Activated CD4-positive, alpha-beta T cell treated with anti-CD3 and anti-CD28 coated beads for 48 hours (primary cell): ENCODE measurements at places on chromosomes 5 and 9.

DNA sequence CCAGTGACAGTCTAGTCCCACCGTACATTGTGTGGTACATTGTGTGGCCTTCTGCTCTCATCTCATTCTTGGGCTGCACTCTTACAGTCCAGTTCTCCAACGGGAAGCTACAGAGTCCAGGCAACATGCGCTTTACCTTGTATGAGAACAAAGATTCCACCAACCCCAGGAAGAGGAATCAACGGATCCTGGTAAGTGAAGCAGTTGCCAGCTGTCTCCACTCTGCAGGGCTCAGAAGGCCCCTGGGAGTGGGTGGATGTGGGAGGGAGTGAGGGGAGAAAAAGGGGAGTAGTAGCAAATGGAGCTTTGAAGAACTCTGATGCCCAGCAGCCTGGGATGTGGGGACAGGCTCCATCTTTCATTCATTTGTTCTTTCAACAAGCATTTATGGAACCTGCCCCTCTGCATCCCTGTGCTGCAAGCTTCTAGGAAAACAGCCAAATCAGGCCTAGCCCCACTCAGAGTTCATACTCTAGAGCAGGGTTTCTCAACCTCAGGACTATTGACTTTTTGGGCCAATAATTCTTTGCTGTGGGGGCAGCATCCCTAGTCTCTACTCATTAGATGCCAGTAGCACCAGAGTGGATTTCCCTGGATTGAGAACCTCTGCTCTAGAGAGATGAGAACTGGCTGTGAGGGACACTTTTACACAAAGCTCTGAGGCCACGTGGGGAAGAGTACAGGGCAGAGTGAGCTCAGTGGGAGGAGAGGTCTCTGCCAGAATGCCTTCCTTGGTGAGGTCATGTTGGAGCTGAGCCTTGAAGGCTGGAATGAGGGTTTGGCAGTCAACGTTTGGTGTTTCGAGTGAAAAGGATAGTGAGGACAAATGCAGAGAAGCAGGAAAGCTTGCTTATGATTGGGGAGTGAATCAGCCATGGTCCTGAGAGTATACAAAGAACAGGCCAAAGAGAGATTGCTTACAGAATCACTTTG is 1.1 kb downstream of the POLR1E start:
- DNase-seq, result no peak

GRCh38 chr9:72984991-72985390 is 32.1 kb upstream of the ALDH1A1 start:
- no peak for DNase-seq

- DNase-seq, result no peak
Measured at GRCh38 chr5:113119246-113119924, 142.8 kb downstream of the DCP2 start.

GRCh38 chr9:7974335-7974960 is 174.9 kb upstream of the DMAC1 start:
- peak; percentile 25 for DNase-seq

DNA sequence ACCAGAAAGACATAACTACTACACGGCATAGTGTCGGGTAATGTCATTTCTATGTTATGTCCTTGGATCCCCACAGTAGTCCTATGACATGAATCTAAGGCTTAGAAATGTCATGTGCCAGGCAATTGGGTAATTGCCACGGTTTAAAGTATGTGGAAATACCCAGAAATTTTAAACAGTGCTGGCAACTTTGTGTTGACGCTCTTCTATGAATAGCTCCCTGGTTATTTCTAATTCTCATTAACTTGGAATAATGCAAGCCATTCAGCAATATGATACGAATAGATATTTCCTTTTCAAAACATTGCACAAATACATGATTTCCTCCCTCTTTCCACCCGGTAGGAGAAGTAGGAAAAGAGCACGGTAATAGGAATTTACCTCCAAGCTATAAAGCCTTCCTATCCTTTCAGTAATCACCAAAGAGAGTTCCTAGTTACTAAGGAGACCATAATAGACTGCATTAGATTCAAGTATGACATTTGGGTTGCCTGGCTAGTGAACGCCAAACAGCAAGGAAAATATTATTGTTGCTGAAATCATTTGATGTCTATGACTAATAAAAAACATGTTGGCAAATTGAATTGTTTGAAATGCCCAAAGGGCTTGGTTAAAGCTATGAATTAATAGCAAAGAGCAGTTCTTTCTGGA is 168.4 kb downstream of the CCDC192 start:
- no peak for DNase-seq

DNA sequence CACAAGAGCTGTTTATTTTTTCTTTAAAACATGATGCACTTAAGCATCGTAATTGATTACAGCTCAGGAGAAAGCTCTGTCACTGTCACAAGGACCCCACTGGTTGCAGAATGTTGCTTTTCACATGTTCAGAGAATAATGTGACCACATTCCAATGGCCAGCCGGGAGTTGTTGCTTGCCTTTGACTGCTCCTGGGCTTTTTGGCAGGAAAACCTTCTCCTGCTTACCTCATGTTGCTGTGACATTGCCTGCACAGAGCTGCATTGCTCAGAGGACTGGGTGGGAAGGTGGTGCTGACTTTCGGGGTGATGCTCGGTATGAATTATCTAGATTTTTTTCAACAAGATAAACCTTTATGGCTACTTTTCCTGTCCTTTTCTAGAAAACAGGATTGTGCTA is 88.2 kb downstream of the PALM2AKAP2 start:
- DNase-seq, result no peak
